Thyroid gland (tissue), 4 donors: ENCODE measurements at places on chromosomes 13 and 19. TPM values are rescaled to one million over a fixed set of nuclear protein-coding genes. Genes with fewer than 3 reads are reported as not detected.

The RAP2A gene
- 18.2 TPM for total RNA-seq

The PTOV1 gene
- 93.9 TPM for total RNA-seq

The NXNL1 gene
- not detected for total RNA-seq

The CYP4F2 gene
- not detected for total RNA-seq

The ZBTB7A gene
- total RNA-seq, result 85.3 TPM

The KANK3 gene
- 38.8 TPM for total RNA-seq

The SHISA7 gene
- total RNA-seq, result not detected

The ZNF429 gene
- 41.5 TPM for total RNA-seq

The ZNF541 gene
- total RNA-seq, result not detected

The KIR3DL1 gene
- not detected for total RNA-seq

The KASH5 gene
- total RNA-seq, result not detected

The LILRA1 gene
- 0.54 TPM for total RNA-seq

The TMEM255B gene
- total RNA-seq, result 6.1 TPM

The CLIP3 gene
- total RNA-seq, result 3.4 TPM

The RFXAP gene
- 6.0 TPM for total RNA-seq

The AMER2 gene
- not detected for total RNA-seq

The ZNF302 gene
- total RNA-seq, result 33.5 TPM

The RASL11A gene
- 10.7 TPM for total RNA-seq

The RNF225 gene
- 0.33 TPM for total RNA-seq

The CGB1 gene
- not detected for total RNA-seq

The LRRC63 gene
- total RNA-seq, result not detected

The KLHL1 gene
- total RNA-seq, result not detected

The DOCK9 gene
- total RNA-seq, result 159 TPM

The ELAVL1 gene
- total RNA-seq, result 46.7 TPM

The NEK3 gene
- total RNA-seq, result 12.4 TPM

The CPT1C gene
- 2.6 TPM for total RNA-seq

The ZNF888 gene
- 5.6 TPM for total RNA-seq

The DLEU7 gene
- not detected for total RNA-seq

The POU4F1 gene
- not detected for total RNA-seq

The CYP2B6 gene
- total RNA-seq, result not detected

The ZNF793 gene
- 11.3 TPM for total RNA-seq

The WDR83 gene
- total RNA-seq, result 11.9 TPM

The TUBA3C gene
- total RNA-seq, result not detected

The KLK8 gene
- not detected for total RNA-seq
